Right hindlimb (tissue), 1 donor: ENCODE measurements at places on chromosomes 12 and 14.
A peak's percentile ranks its signal among the peaks of the same experiment; 100 is the strongest.

DNA sequence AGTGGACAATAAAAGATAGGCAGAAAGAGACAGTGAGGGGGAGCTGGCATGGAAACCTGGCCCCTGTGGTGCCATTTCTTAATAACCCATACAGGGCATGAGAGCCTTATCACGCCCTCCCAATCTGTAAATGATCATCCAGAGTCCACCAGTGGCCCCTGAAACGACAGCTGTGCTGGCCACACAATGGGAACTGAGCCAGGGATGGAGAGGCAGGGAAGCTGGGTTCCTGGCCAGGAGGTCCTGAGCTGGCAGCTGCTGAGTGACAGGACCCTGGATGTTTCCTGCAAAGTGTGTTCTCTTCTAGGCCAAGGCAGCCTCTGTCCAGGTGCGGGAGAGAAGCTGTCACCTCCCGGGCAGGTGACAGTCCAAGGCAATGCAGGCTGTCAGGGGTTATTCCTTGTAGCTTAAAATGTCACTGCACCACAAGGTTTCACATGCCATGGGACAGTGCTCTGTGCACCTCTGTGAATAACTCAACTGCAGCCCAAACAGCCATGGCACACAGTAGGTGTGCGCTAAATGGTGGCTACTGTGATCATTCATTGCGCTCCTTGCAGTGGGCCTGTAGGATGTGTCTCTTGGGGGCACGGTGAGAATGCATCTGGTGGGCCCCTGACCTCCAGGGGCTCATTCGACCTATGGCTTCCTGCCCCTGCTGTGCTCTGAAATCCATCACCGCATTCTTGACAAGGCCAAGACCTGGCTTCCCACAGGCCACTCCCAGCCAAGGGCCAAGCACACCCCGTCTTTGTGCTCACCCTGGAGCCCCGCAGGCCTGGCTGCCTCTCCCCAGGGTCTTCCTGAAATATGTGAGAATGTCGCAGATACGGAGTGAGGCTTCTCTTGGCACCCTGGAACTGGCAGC lies 46.3 kb upstream of the BCL11B start:
- no peak for DNase-seq

- DNase-seq, result no peak
Measured at GRCh38 chr12:102390068-102390467, 90.3 kb downstream of the IGF1 start.

GRCh38 chr12:119294211-119294610 lies 40.3 kb upstream of the CCDC60 start:
- no peak for DNase-seq

GRCh38 chr14:97477353-97477752 lies 680.2 kb downstream of the VRK1 start:
- DNase-seq, result no peak

DNA sequence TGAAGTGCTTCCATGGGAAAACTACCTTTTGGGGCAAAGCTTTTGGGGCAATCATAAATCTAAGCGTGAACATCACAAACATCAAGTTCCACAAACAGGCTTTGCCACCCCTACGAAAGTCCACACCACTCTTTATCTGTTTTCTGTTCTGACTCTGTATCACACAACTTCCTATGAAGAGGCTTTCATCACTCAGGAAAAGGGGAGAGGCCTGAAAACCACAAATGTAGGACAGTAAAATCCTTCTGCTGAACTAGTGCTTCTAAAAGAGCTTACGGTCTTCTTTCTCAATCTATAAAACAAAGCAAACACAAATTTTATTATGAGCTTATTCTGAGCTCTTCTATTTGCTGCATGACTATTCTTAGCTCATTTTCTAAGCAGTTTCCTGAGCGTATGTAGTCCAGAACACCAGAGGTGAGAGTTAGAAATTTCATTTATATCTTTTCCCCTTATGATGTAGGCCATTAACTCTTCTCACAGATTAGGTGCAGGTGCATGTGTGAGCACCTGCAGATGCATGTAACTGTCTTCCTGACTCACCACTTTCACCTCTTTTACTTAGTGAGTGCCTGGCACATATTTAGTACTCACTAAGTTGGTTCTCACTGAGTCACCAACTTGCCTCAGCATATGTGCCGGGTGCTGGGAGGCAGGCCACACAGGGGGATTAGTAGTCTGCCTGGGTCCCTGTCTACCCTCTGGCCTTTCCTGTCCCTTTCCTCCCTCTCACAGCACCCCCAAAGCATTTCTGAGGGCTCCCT lies 32.9 kb upstream of the SYCP3 start:
- no peak for DNase-seq

DNA sequence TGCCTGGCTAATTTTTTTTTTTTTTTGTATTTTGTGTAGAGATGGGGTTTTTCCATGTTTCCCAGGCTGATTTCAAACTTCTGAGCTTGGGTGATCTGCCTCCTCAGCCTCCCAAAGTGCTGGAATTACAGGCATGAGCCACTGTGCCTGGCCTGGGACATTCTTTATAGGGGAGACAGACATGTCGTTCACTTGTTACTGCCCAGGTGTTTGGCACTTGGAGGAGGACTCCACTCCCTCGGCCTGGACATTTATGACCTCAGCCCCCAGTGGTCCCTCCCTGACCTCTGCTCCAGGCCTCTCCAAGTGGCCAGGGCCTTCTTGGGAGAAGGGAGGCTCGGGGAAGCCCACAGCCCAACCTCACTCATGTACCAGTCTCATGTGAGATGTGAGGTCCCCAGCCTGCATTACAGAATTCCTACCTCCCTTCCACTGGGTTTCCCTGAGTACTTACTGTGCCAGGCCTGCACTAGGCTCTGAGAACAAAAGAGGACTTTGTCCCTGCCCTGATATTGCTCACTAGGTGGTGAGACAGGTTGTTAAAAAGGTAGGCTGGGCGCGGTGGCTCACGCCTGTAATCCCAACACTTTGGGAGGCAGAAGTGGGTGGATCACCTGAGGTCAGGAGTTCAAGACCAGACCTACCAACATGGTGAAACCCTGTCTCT lies 9.7 kb upstream of the POP5 start:
- DNase-seq, result no peak

DNA sequence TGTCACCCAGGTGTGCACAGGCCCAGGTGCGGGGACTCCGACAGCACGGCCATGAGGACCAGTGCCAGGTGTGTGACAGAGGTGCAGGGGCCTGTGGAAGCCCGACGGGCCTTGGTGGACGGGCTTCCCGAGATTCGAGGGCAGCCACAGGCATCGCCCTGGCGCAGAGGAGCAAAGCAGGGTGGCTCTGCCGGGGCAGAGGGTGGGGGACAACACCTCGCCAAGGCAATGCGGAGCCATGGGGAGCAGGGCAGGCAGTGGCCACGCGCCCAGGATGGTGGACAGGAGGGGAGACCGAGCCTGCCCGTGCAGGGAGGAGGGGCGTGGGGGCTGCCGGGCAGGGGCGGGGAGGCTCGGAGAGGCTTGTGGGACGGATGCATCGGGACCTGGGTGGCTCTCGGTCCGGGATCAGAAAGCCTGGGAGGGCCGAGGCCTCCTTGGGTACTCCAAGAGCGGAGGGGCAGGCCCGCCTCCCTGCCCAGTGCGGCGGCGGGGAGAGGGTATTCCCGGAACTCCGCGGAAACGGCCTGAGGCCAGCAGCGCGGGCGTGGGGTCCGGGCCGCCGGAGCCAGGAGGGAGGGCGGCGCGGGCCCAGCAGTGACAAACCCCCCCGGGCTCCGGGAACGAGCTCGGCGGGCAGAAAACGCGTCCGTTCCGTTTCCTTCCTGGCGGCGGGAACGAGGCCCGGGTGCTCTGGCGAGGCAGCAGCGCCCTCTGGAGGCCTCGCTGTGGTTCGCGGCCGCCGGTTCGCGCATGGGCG lies 1.6 kb downstream of the TMEM121 start:
- DNase-seq, result peak; percentile 88

GRCh38 chr12:131006036-131006735 lies 52.5 kb downstream of the ADGRD1 start:
- no peak for DNase-seq

- no peak for DNase-seq
Measured at GRCh38 chr12:105352052-105352451, 21.6 kb downstream of the C12orf75 start.

GRCh38 chr12:124601706-124602105 lies 34.3 kb upstream of the NCOR2 start:
- DNase-seq, result no peak

DNA sequence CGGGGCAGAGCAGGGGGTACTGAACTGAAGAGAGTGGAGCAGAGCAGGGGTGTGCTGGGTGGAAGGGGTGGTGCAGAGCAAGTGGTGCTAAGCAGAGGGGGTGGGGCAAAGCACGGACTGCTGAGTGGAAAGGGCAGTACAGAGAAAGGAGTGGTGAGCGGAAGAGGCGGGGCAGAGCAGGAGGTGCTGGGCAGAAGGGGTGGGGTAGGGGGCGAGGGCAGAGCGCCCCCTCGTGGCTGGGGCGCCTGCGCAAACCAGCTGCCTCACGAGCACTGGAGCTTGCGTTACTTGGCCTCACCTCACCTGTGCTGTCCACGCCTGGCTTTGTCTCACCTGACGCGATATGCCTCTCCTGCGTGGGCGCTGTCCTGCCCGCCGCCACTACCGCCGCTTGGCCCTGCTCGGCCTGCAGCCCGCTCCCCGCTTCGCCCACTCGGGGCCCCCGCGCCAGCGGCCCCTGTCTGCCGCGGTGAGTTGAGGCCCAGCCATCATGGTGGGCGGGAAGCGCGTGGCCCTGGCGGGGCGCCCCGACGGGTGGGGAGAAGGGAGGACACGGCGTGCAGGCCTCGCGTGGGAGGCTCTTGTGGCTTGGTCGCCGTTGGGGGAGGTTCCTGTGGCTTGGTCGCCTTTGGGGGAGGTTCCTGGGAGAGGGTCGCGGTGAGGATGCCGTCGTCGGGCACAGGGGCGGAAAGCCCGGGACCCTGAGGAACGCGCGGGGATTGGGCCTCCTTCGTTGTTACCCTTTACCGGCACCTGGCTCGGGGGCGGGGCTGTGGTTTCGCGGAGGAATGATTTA lies at the start of gene COX8C:
Gene COX8C (plus strand): TSS at position 257 of the 796 bp plus-strand sequence. CDS start 87 bp downstream, at position 344.
- no peak for DNase-seq

GRCh38 chr12:108542320-108542719 lies 18.7 kb downstream of the SART3 start:
- DNase-seq, result no peak

DNA sequence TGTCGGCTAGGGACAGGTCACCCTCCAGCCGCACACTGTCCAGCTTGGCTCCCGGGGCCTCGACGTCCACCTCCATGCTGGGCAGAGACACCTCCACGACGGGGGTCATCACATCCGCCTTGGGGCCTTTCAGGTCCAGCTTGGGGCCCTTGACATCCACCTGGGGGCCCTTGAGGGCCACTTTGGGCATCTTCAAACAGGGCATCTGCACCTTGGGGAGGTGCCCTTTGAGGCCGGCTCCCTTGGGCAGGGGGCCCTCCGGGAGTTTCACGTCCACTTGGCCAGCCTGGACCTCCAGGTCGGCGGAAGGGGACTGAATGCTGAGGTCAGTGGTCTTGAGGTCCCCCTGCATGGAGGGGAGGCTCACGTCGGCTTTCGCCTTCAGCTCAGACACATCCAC lies 17.9 kb downstream of the PLD4 start:
- DNase-seq, result no peak

DNA sequence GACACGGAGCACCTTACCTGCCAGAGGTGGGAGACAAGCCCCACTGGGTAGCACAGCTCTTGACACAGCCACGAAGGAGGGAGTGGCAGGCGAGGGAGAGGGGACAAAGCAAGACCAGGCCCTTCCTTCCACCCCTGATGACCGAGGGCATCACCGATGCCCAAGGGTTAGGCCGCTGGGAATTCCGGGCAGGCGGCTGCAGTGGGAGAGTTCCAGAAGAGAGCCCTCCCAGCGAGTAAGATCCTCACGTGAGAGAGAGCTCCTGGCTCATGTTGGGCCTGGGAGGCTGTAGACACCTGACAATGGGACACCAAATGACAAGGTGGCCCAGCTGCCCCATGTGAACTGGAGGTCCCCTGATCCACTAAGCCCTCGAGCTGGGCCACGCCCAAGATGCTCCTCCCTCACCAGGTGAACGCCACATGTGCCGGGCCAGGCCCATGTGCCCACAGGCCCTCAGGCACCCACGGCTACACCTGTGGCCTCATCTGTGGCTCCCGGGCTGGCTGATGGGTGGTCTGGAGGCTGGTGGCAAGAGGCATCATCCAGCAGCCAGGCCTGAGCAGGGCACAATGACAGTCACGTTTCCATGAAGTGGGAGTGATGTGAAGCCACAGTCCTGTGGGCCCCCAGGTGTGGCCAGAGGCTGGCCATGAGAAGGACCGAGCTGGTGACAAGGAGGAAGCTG lies 32.1 kb upstream of the C14orf180 start:
- no peak for DNase-seq

DNA sequence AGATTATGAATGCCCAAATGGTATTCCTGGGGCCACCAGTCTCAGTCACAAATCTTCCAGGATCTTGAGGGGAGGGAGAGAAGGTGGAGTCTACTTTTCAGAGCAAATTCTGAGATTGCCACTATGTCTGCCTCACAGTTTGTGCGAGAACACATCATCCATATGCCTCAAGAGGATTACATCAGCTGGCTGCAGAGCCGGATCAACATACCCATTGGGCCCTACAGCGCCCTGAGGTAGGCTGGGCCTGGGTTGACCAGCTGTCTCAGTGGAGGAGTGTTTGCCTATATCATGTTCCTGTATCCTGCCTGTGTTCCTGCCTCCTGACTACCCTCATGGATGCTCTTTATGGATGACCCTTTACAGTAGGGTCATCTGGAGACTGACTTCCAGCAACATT lies 53.1 kb upstream of the TMEM233 start:
- no peak for DNase-seq

DNA sequence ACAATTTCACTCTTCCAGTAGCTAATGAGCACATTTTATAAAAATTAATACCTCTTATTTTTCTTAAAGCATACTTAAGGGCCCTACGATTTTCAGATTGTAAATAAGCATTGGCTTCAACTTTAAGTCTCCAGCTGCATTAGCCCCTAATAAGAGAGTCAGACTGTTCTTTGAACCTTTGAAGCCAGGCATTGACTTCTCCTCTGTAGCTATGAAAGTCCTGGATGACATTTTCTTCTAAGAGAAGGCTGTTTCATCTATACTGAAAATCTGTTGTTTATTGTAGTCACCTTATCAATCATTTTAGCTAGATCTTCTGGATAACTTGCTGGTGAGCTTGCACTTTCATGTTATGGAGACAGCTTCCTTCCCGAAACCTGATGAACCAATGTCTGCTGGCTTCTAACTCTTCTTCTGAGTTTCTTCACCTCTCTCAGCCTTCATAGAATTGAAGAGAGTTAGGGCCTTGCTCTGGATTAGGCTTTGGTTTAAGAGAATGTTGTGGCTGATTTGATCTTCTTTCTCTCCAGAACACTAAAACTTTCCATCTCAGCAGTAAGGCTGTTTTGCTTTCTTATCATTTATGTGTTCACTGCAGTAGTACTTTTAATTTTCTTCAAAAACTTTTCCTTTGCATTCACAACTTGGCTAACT lies 377.1 kb upstream of the RGS6 start:
- no peak for DNase-seq

GRCh38 chr12:5969974-5970690 lies 25.1 kb upstream of the ANO2 start:
- no peak for DNase-seq

GRCh38 chr14:61565836-61566536 lies 129.3 kb upstream of the HIF1A start:
- DNase-seq, result no peak

DNA sequence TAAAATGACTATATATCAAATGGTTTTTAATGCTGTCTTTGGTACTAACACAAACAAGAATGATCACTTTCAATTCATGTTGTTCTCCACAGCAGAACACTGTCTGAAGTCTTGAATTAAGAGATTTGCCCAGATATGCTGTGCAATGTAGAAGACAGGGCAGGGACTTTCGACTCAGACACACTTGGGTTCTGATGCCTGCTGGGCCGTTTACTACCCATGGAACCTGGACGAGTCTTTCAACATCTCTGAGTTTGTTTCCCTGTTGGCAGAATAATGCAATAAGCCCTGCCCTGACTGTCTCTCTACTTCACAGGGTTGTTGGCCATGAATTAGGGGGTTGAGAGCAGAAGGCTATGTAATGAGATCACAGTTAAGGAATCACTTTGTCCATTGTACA lies 162.6 kb upstream of the TMPO start:
- DNase-seq, result no peak
